PC-9 (cell line): ENCODE measurements at places on chromosomes 16 and 17.

DNA sequence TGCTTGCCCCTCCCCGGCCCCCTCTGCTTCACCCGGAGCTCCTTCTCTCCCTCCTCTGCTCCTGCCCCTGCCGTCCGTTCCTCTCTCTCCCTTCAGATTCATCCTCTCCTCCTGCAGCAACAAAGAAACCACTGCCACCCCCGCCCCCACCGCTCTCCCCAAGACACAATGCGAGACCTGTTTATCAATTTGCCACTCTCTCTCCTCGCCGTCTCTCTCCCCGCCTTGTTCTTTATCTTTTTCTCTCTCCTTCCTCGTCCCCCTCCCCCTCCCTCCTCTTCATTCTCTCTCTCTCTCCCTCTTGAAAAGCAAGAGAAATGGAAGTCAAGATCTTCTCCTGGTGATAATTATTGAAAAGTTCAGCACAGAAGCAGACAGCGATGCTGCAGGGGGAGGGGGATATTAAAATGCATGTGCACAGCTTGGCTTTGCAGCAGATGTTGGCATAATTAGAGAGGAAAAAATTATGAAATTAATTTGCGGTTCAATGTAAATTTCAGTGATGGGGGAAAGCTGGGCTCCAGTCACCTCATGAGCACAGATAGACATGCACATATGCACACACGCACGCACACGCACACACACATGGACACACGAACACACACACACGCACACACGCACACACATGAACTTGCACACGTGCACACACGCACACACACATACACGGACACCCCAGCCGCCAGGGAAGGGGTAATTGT lies 58.1 kb upstream of the CBFA2T3 start:
- no peak for DNase-seq

DNA sequence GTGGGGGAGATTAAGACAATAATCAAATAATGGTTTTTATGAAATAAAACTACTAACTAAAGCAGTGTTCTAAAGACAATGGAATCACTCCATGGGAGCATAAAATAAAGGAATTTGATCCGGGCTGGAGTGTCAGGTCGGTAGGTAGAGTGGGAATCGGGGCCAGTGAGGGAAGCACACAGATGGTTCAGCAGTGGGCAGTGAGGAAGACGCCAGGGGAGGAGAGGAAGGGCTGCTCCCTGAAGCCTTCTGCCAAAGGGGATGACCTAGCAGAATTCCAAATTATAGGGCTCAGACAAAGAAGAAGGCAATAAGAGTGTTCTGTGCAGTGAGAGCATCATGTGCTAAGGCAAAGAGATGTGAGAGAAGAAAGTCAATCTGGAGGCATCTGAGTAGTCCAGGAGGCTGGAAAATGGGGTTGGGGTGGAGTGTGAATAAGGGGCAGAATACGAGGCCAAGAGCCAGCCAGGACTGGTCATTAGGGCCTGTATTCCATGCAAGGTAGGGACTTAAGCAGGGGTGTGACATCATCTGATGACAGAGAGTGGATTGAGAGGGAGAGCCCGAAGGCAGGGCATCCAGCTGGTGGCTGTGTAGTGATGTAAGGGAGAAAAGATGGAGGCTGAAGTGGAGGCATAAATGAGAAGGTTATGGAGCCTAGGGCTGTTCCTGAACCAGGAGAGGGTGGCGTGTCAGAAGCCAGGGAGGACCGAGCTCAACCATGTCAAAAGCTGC lies 137.6 kb downstream of the COPRS start:
- DNase-seq: no peak

DNA sequence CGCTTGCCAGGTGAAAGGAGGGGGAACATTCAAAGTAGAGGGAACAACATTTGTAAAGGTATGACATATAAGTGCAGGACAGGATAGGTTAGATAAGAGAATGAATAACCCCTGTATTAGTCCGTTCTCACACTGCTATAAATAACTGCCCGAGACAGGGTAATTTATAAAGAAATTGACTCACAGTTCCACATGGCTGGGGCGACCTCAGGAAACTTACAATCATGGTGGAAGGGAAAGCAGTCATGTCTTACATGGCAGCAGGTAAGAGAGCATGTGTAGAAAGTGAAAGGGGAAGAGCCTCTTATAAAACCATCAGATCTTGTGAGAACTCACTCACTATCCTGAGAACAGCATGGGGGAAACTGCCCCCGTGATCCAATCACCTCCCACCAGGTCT lies 223.8 kb downstream of the SOX9 start:
- no peak for DNase-seq

DNA sequence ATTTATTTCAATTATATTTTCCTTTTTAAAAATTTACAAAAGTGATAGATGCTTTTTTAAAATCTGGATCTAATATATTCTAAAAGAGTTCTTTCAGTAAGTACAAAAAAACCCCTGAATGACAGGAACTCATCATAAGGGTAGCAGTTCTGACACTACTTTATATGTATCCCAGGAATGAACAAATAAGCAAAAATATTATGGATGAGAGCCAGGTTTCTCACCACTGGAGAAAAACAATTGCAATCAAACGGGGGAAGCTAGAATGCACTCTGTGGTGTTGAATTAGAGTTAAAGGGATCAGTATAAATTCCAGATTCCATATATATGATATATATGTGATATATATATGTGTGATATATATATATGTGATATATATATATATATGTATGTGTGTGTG lies 23.2 kb upstream of the NDRG4 start:
- DNase-seq: no peak

- no peak for DNase-seq
Observed at GRCh38 chr17:82180776-82181528, 31.7 kb downstream of the CCDC57 start.

GRCh38 chr17:39598630-39599003 lies 9.1 kb downstream of the NEUROD2 start:
- no peak for DNase-seq
